Stimulated activated memory B cell treated with anti-CD40 and anti-IgM and Interleukin-4, amounts not matched to agents 10 μg/mL and 1 μg/mL and 100 μg/mL, for 72 hours (primary cell): ENCODE measurements at places on chromosomes 6 and 20.

- no peak for ATAC-seq
These were observed at the start of gene BTBD3 for GRCh38 chr20:11917663-11918062. BTBD3 (plus strand) TSS chr20:11917893; CDS start chr20:11918276, 383 bp downstream.

GRCh38 chr20:35171753-35172433 lies at the start of gene PROCR:
PROCR (plus strand) TSS chr20:35172072; CDS start chr20:35172155, 83 bp downstream.
- peak; percentile 39 for ATAC-seq

- ATAC-seq: no peak
These were observed 124.7 kb upstream of the SASH1 start for GRCh38 chr6:148217921-148218320.

GRCh38 chr6:160523223-160523622 lies 140.9 kb downstream of the LPA start:
- peak; percentile 49 for ATAC-seq

GRCh38 chr6:133886104-133886775 lies 2.7 kb upstream of the TCF21 start:
- ATAC-seq: no peak

GRCh38 chr6:27962506-27962905 lies 5.5 kb downstream of the OR2B6 start:
- ATAC-seq: no peak

DNA sequence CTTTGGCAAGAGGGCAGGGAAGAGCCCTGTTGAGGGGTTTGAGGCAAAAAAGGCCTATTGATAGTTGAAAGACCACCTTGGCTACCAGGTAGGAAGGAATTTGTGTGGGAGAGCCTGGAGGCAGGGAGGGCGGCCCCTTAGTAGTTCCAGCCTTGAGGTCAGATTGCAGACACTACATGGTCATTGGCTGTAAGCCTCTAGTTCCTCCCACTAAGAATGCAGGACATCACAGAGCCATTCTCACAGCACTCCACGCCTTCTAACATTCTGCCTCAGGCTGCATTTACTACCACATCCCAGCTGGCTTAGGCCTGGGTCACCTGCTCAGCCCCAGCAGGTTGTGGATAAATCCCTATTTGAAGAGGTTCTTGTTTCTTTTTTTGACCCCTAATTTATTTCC lies 91.0 kb upstream of the SNX9 start:
- ATAC-seq: no peak

DNA sequence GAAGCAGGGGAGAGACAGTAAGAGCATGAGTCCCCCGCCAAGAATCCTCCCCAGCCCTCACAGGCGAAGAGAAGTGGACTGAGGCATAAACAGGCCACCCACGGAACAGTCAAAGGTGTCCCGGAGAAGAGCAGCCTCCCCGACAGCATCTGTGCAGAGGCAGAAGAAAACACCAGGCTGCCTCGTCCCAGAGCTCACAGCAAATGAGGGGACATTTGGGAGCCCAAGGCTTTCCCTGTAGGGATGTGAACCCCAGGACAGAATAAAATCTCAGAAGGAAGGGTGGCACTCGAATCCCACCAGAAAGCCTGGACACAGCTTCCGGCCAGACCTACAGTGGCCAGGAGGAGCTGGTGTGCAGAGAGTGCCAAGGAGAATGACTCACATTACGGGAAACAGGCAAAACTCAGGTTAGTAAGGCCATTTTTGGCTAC lies 90.4 kb downstream of the DLL1 start:
- ATAC-seq: no peak

- ATAC-seq: peak; percentile 99
These were observed 5.4 kb upstream of the RAB44 start for GRCh38 chr6:36692220-36692619.

DNA sequence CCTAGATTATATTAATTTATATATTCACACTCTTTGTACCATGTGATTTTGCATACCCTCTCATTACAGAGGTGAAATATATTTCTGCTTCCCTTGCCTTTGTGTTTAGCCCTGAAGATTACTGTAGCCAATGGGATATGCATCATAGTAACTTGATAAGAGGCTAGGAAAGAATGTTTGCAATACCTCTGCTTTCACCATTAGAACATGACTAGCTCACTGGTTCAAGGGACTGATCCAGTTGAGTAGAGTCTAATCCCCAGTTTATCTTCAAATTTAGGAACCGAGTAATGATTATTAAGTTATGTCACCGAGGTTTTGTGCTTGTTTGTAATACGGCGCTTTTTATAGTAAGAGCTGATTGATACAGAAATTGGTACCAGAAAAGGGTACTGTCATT lies 552.6 kb upstream of the GJE1 start:
- no peak for ATAC-seq

- ATAC-seq: peak; percentile 13
These were observed 259.6 kb downstream of the FOXC1 start for GRCh38 chr6:1869308-1869707.

DNA sequence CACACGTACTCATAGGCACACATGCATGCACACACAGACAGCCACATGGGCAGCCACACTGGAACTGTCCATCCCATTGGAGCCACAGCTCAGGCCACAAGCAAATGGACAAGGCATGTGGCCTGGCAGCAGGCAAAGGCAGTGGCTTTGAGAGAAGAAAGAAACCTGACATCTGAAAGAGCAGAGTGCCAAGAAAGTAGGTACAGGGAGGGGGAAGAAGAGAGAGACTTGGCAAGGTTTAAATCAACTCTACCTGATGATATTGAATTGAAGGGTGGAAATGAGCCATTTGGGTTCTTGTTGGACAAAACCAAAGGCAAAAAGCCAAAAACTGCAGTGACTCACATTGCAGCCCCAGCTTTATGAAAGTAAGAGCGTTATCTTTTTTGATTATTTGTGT lies 142.7 kb downstream of the PCSK2 start:
- no peak for ATAC-seq

DNA sequence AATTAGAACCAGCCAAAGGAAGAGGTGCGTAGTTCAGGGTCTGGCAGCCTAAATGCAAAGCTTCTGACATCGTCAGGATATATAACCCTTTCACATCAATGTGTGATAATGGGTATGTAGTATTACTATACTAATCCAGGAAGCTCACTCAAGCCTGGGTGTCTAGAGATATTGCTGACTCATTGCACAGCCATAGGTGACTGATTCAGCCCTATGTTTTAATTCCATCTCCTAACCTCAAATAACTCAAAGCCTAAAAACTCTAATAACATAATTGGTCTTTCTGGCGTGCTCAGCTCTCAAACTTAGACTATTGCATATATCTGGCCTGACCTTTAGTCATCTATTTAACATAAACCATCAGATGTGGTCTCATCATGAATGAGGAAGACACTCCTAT lies 658.4 kb downstream of the TBC1D32 start:
- ATAC-seq: no peak

DNA sequence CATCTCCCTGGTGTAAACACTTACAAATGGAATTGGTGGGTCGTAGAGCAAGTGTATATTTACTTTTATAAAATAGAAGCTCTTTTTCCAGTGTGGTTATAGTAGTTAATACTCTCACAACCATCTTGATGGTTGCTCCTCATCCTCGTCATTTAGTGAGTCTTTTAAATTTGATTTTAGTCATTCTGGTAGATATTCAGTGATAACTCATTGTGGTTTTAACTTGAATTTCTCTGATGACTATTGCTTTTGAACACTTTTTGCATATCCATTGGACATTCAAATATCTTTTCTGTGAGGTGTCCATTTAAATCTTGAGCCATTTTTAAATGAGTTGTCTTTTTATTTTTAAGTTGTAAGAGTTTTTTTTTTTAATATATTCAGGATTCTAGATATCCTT lies 189.2 kb upstream of the PHACTR1 start:
- no peak for ATAC-seq

DNA sequence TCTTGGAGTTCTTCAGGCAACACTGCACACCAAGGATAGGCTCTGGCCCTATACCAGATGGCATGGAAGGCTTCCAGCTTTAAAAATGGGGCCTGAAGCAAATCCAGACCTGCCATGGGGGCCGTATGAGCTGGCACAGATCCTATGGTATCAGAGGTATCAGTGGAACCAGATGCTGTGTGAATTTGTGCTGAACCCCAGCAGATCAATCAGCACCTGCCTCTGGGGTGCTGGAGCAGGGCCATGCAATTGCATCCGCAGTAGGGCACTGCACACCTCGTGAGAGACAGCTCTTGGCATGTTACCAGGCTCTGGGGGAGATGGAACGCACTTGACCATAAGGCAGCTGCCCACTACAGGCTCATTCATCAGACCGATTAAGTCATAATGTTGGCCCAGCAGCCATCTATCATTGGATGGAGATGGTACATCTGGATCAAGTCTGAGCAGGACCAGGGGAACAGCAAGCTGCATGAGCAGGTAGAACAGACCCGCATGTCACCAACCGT lies 221.5 kb downstream of the MYLK4 start:
- ATAC-seq: no peak

DNA sequence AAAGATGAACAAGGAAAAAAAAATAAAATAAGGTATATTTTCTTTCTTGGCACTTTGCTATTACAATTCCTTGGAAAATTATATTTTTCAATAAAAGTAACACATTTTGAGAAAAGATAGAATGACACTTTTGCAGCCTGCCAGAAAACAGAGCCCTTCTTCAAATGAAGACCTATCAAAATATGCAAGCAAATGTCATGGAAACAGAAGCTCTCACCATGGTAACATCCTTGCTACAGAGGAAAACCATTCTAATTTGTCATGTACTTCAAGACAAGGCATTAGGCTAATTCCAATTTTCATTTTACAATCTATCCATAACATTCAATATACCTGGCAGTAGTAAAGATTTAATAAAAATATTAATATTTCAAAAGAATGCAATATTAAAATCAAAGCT lies 177.9 kb downstream of the RNGTT start:
- no peak for ATAC-seq

DNA sequence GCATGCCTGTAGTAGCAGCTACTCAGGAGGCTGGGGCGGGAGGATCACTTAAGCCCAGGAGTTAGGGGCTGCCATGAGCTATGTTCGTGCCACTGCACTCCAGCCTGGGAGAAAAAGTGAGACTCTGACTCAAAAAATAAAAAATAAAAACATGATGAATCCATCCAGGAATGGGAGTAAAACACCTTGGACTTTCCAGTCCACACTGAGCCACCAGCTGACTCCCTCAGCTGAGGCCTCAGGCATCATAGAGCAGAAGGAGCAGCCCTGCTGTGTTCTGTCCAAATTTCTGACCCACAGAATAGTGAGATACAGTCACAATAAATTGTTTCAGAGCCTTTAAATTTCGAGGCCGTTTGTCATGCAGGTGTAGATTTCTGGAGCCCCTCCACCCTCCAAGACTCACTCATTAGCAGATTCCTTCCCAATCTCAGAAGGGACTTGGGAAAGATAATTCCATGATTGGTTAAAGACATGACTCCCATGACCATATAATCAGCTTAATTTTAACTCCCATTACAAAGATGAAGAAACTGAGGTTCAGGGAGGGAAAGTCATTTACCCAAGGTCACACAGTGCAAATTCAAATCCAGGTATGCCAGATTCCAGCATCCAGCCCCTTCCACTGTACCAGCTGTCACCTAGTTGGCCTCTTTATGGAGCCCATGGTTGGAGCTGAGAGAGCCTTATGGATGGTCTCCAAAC lies 9.0 kb upstream of the MMP9 start:
- no peak for ATAC-seq

DNA sequence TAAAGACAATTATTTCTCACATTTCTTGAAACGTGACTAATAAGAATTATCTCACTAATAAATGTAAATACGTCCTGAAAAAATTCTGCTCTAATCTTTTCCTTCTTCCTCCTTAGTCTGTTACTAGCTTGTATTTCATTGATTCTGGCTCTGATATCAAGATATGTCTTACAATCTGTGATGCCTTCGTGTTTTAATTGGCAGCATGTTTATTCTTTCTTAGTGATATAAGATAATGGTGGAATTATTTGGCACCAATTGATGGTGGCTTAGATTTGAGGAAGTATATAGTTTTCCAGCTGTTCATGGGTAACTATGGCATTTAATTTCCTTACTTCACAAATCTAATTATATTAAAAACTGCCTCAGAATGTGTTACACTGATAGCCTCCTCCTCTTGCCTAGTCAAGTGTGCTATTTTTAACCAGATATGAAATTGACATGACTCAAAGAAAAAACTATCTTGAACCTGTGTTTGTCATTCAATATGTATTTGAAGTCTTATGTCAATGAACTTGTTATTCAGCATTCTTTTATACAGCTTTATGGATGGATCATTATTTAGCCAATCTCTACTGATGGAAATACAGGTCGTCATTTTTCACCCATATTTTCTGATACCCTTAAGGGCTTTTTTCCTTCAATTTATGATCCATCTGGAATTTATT lies 5.3 kb downstream of the CCNC start:
- ATAC-seq: no peak

DNA sequence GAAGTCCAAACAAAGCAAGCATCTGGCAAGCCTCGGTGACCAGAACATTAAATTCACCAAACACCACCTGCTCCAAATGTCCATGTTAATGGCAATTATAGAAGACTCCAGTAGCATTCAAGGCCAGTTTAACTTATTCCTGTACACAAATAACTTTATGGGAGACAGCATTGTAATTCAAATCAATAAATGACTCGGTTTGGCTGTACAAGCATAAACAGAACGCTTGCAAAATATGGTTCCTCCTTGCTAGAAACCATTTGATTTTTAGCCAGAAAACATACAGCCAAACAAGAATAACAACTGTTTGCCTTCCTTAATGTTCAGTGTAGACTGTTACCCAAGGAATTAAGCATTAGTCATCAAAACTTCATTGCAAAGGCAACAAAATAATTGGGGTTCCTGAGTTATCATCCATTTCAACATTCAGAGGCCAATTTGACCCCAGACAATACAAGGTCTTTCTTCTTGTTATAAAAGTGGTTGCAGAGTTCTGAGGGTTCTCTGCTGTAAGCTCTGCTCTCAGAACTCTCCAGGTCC lies 125.1 kb downstream of the BFSP1 start:
- no peak for ATAC-seq

DNA sequence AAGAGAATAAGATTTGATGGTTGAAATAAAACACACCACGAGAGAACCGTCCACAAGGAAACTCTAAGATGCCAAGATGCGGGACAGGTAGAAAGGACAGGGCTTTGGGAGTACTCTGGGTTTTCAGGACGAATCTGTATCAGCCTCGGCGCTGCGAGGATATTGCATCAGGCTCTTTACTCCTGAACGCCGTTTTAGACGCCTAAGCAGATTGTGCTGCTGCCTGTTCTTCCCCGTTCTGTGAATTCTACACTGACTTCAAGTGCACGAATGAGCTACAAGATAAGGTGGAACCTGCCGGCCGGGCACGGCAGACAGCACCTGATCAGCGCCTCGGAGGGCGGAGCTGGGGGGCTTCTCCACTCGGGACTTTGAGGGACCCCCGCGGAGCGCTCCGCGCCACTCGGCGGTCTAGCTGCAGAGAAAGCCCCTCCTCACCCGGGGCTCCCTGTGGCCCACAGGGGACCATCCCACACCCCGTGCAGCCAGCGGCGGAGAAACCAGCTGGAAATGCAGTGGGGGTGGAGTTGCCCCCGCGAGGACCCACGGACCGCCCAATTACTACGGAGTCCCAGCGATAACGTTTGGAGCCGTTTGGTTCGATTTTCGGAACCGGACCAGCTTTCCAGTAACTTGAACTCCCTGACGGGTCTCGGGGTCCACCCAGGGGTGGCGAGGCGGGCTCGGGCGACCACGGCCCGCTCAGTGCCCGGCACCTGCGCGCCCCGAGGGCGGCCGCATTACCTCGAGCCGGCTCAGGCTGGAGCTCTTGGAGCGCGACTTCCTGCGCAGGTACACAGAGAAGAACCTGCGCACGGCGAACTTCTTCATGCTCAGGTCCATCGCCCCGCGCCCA lies 646 bp downstream of the RPS6KA2 start:
- ATAC-seq: peak; percentile 2
